T-helper 22 cell (primary cell): ENCODE measurements at places on chromosomes 2 and 18.

DNA sequence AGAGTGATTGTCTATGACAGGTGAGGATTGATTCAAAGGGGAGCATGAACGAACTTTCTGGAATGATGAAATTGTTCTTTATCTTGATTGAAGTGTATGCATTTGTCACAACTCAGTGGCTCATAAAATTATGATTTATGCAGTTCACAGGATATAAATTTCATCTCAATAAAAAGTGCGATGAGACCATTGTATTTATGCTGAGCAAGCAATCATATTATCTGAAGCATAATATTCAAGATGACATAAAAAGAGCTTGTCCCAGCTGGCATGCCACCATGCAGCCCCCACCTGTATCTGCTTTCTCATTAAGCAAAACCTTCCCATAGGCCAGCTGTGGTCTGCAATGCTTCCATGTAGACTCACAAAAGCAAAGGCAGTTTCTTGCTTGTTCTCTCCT is 49.6 kb upstream of the TEX51 start:
- no peak for DNase-seq

DNA sequence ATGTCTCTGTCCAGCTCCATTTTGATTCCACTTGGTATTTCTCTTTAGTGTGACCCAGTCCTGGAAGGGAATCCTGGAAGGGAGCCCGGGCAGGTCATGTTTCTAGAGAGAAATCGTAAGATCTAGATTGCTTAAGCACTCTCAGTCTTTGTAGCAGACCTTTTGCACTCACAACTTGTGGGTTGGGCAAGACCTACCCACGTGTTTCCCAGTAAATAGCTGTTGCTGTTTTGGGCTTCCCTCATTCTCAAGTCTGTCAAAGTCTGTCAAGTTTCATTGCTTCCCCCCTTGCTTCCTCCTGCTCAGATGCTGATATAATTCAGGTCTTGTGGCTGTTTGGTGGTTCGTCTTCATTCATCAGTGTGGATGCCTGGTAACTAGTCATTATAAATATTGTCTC is 17.4 kb upstream of the NEMP2 start:
- no peak for DNase-seq

DNA sequence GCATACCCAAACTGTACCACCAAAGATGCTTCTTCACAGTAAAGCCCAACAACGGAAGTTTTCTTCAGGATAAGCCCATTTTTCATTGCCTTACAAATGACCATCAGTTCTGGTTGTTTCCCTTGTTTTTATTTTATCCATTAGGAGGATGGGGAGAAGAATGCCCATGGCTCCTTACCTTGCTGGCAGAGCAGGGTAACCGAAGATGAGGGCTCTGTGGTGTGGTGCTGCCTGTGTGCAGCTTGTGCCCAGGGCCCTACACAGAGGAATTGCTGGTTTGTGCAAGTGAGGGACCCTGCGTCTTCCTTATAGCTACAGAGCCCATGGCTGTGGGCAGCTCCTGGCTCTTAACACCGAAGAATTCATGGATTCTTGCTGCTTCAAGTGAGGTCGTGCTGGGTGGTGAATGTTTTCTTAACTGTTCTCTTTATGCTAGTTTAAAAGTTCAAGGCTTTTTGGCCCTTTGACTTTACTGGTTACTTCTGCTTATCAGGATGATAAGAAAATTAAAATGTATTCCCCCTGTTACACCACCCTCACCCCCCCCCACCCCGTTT is 110.6 kb downstream of the MAP4K4 start:
- DNase-seq, result no peak

- DNase-seq, result no peak
Observed at GRCh38 chr18:49663899-49664890, 102.3 kb downstream of the LIPG start.

DNA sequence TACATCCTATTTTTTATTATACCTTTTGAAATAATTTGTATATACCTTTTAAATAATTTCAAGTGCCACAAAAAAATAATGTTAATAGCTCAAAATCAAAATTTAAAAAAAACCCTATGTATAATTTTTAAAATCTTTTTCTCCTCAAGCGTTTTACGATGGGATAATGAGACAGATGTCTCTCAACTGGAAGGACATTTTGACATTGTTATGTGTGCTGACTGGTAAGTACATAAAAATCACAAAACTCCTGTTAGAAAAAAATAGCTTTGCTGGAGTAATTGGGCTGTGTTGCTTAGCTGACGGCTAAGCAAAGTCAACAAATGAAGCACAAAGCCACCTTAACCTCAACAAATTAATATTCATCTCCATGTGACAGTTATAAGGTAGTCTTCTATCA is 198.0 kb upstream of the SIX3 start:
- no peak for DNase-seq
